ENCODE measurements at places on chromosomes 11 and 22. TPM values are rescaled to one million over a fixed set of nuclear protein-coding genes. Genes with fewer than 3 reads are reported as not detected.
A peak's percentile ranks its signal among the peaks of the same experiment; 100 is the strongest.

DNA sequence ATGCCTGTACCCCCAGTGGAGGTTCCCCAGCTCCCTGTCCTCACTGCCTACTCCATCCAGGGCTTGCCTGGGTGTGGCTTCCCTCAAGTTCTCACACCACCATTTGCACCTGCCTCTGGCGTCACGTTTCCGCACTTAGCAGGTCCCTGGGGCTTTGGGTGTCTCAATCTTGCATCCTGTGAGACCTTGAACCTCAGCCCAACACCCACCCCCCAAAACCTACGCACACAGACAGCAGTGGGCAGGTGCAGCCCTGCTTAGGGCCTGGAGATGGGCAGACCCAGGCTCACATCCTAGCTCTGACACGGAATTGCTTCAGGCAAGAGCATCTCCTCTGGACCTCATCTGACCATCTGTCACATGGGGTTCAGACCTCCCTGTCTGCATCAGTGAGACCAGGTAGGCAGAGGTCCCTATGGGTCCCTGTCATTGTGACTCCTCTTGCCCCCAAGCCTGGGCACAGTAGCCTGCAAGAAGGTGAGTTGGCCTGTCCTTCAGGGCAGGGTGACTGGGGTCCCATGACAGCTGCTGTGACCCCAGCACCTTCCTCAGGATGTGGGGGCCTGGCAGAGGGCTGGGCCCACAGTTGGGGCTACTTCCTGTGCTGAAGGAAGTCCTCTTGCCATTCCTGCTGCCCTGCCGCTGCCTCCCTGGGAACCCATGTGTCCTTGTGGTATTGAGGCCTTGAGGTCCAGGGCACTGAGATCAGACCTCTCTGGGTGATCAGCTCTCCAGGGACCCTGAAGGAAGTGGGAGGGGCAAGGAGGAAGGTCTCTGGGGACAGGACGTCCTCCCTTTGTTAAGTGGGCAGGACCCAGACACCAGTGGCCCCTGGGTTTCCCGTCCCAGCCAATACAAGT is 2.0 kb downstream of the SIPA1 start:
- H3K36me3 ChIP-seq, result peaks cover 60% of the 10 kb centered on the region
- H3K27me3 ChIP-seq, result no peaks in the 10 kb centered on the region
- peaks cover 83% of the 10 kb centered on the region for H3K4me1 ChIP-seq
- peak overlapping the region; percentile 57 for H3K4me3 ChIP-seq
- peak overlapping the region; percentile 98 for H3K27ac ChIP-seq

DNA sequence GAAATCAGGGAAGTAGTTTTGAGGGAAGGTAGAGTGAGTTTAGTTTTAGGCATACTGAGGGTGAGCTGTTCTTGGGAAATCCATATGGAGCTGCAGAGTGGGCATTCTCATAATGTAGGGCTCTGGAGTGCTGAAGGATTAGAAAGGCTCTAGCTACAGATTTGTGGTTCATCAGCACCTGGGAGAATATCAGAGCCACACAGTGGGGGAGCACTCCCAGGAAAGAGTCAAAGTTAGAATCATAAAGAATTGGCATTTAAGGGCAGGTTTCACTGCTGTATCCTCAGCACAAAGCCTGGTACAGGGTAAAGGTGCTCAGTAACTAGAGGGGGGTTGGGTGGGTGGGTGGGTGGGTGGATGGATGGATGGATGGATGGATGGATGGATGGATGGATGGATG is 52.5 kb downstream of the SLN start:
- DNase-seq, result no peak
- H3K36me3 ChIP-seq, result no peaks in the 10 kb centered on the region
- no peak overlapping the region for H3K4me3 ChIP-seq
- no peak overlapping the region for H3K27ac ChIP-seq

GRCh38 chr11:129724866-129725265 is 90.8 kb upstream of the TMEM45B start:
- no peak overlapping the region for H3K4me3 ChIP-seq
- no peak overlapping the region for H3K27ac ChIP-seq

DNA sequence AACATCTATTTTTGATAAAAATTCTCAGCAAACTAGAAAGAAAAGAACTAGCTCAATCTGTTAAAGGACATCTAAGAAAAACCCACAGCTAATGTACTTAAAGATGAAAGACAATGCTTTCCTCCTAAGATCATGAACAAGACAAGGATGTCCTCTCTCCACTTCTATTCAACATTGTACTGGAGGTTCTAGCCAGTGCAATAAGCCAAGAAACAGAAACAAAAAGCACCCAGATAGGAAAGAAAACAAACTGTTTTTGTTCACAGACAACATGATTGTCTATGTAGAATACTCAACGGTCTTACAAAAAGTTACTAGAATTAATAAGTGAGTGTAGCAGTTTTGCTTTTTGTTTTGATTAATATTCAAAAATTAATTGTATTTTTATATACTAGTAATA is 7.8 kb downstream of the CD3D start:
- H3K27me3 ChIP-seq, result no peaks in the 10 kb centered on the region
- no peaks in the 10 kb centered on the region for H3K36me3 ChIP-seq
- no peak overlapping the region for H3K4me3 ChIP-seq
- peak overlapping the region; percentile 52 for H3K27ac ChIP-seq

DNA sequence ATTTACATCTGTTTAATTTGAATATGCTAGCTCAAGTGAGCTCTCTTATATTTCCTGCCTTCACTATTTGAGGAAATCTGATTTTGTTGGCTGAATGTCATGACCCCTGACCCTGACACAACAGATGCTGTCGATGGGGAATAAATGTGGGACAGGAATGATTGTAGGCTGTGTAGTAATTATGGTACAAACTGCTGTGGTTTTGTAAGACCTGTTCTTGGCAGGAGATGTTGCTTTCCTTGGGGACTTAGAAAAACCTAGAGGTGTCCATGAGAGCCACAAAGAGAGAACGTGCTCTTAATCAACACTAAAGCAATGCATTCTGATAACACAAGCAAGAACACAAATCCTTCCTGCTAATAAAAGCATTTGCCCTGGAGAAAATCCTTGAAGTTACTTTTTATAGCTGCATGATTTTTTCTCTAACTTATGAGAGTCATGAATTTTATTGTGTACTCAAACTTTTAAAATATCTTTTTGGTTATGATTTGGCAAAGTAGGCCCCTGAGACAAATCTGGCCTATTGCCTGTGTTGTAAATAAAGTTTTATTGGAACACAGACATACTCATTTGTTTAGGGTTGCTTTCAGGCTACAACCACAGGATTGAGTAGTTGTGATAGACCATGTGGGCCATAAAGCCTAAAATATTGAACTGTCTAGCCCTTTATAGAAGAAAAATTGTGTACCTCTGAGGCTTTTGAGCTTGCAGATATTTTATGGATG is 90.2 kb downstream of the DDX10 start:
- H3K36me3 ChIP-seq, result no peaks in the 10 kb centered on the region
- no peaks in the 10 kb centered on the region for H3K4me1 ChIP-seq
- H3K27me3 ChIP-seq, result no peaks in the 10 kb centered on the region
- no peak for DNase-seq
- H3K27ac ChIP-seq, result no peak overlapping the region

- H3K36me3 ChIP-seq, result no peaks in the 10 kb centered on the region
- no peak overlapping the region for H3K27ac ChIP-seq
- H3K4me1 ChIP-seq, result peaks cover 4% of the 10 kb centered on the region
- no peak for DNase-seq
These were observed 236.2 kb downstream of the ETS1 start for GRCh38 chr11:128351168-128351567.

DNA sequence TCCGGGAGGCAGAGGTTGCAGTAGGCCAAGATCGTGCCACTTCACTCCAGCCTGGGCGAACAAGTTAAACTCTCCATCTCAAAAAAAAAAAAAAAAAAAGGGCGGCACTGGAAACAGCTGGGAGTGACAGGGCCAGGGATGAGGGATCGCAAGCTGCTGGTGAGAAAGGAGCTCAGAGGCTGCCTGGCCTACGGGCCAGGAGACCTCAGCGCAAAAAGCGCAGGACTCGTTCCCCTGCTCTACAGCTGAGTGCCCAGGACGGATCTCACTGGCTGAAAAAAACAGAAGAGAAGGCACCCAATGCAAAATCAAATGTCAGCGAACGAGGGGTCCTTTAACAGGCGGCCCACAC is 650 bp upstream of the NUP50 start:
- H3K4me3 ChIP-seq, result peak overlapping the region; percentile 73
- peaks cover under 1% of the 10 kb centered on the region for H3K36me3 ChIP-seq
- DNase-seq, result no peak
- H3K4me1 ChIP-seq, result peaks cover 29% of the 10 kb centered on the region
- peak overlapping the region; percentile 78 for H3K27ac ChIP-seq

DNA sequence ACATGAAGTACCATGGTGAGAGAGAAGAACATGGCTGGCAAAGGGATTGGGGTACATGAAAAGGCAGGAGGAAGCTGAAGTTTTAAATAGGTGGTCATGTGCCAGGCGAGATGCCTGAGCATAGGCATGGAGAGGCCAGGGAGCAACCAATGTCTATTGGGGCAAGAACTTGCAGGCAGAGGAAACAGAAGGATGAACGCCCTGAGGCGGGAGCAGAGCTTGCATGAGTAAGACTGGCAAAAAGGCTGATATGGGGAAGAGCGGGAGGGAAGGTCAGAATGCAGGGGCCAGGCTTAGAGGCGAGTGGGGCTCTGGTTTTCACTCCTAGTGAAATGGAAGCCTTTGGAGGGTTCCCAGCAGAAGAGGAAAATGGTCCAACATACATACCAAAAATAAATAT is 52.5 kb upstream of the VSTM5 start:
- no peaks in the 10 kb centered on the region for H3K36me3 ChIP-seq
- DNase-seq, result no peak
- no peak overlapping the region for H3K27ac ChIP-seq
- no peaks in the 10 kb centered on the region for H3K4me1 ChIP-seq
- no peaks in the 10 kb centered on the region for H3K27me3 ChIP-seq
- H3K4me3 ChIP-seq, result no peak overlapping the region

DNA sequence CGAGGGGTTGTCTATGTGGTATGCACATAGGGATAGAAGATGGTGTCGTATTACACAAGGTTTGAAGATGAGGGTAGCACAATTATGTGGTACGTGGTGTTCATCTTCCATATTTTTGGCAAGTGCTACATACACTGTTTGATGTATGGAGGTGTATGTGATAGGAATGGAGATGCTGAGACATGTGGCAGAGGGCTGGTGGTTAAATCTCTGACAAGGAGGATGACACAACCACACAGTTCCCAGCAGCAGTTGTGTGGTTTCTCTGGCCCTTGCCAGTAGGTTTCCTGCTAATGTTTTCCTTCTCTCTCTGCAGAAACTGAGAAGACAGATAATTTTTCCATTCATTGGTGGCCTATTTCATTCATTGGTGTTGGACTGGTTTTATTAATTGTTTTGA is 17.0 kb downstream of the NCR3LG1 start:
- peaks cover 24% of the 10 kb centered on the region for H3K36me3 ChIP-seq
- no peaks in the 10 kb centered on the region for H3K4me1 ChIP-seq
- H3K27me3 ChIP-seq, result no peaks in the 10 kb centered on the region
- H3K27ac ChIP-seq, result no peak overlapping the region

DNA sequence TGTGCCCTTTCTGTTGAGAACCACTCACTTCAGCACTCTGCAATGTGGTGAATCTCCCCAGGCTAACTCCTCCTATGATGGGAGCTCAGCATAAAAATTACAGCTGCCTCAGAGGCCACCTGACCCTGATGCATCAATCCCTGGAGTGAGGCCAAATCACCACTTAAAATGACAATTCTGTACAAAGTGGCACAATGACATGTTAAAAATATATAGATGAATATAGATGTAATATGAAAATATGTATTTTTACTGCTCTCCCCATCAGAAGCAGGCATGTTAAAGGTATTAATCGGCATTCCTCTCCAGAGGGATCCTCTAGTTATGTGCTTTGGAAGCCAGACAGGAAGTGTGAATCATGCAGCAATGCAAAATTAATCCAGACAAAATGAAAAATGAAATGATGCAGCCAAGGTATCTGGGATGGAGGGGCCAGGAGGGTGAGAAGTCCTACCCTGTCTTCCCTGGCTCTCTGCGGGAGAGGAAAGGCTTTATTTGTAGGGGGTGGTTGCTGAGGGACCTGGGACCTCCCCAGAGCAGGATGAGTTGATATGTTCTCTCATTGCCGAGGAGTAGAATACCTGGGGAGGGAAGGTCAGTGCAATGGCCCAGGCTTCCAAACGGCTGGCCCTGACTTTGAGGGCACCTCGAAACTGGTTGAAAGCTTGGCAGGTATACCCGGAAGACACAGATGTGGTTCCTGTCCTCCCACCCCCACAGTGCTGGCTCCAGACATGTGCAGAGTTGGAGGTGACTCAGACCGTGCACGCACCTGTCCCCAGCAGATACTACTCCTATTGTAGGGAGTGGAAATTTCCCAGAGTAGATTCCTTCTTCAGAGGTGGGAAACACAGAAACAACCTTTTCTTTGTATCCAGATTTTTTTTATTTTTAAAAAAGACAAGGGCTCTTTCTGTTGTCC is 347.9 kb upstream of the NCAM1 start:
- no peaks in the 10 kb centered on the region for H3K4me1 ChIP-seq
- no peaks in the 10 kb centered on the region for H3K36me3 ChIP-seq
- H3K27me3 ChIP-seq, result no peaks in the 10 kb centered on the region

DNA sequence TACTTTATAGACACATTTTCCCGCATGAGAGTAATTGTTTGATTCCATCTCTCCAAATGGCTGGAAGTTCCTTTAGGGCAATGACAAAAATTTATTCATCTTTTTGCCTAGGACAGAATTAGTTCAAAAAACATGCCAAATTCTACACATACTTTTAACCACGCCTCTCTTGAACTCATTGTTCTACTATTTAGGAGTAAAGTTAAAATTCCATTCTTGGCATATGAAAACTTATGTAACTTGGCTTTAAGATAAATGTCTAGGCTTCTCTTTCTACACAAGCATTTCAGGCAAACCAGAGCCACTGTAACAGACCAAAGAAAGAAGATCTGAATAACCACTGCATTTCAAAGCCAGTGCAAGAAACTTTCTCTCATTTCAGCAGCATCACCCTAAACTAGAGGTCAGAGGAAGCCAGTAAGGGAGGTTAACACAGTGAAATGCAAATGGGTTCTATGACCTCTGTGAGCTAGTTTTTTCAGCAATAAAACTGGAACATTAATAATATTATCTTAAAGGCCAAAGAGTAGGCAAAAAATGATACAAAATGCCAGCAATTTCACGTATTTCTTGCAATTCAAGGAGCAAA is 73.0 kb downstream of the RSF1 start:
- DNase-seq, result no peak
- H3K27me3 ChIP-seq, result no peaks in the 10 kb centered on the region
- H3K36me3 ChIP-seq, result no peaks in the 10 kb centered on the region
- H3K4me1 ChIP-seq, result no peaks in the 10 kb centered on the region
- H3K4me3 ChIP-seq, result no peak overlapping the region

- H3K27me3 ChIP-seq, result no peaks in the 10 kb centered on the region
- DNase-seq, result no peak
- no peaks in the 10 kb centered on the region for H3K4me1 ChIP-seq
- H3K27ac ChIP-seq, result no peak overlapping the region
These were observed 13.0 kb downstream of the GALNT18 start for GRCh38 chr11:11608783-11609232.

- H3K36me3 ChIP-seq, result no peaks in the 10 kb centered on the region
- no peaks in the 10 kb centered on the region for H3K4me1 ChIP-seq
- H3K27me3 ChIP-seq, result no peaks in the 10 kb centered on the region
- no peak overlapping the region for H3K4me3 ChIP-seq
These were observed 150.0 kb upstream of the NECTIN1 start for GRCh38 chr11:119878990-119879389.

GRCh38 chr11:78564490-78565467 is 9.9 kb downstream of the NARS2 start:
- peaks cover 22% of the 10 kb centered on the region for H3K36me3 ChIP-seq
- peak; percentile 81 for DNase-seq
- H3K27me3 ChIP-seq, result no peaks in the 10 kb centered on the region
- no peak overlapping the region for H3K27ac ChIP-seq
- no peak overlapping the region for H3K4me3 ChIP-seq

- H3K4me1 ChIP-seq, result no peaks in the 10 kb centered on the region
- no peak overlapping the region for H3K27ac ChIP-seq
- no peak overlapping the region for H3K4me3 ChIP-seq
- no peaks in the 10 kb centered on the region for H3K27me3 ChIP-seq
- no peaks in the 10 kb centered on the region for H3K36me3 ChIP-seq
These were observed 25.4 kb upstream of the SMTN start for GRCh38 chr22:31055635-31056159.

Gene RTN4RL2
- 0.38 TPM for total RNA-seq

Gene ART5
- total RNA-seq, result not detected

Gene MS4A7
- 4.8 TPM for total RNA-seq

Gene PPP2R1B
- 40.8 TPM for total RNA-seq
